Uterine smooth muscle cell (primary cell): ENCODE measurements at places on chromosomes 2 and 18. TPM values are rescaled to one million over a fixed set of nuclear protein-coding genes. Genes with fewer than 3 reads are reported as not detected.

The ABCG8 gene
- not detected in 2 replicates for total RNA-seq

The RSAD2 gene
- 1.00 and 1.5 TPM in 2 replicates for total RNA-seq

The KRTCAP3 gene
- total RNA-seq: not detected in 2 replicates

The ABCG5 gene
- total RNA-seq: not detected in 2 replicates

The RTP5 gene
- total RNA-seq: not detected in 2 replicates

The KCNG3 gene
- total RNA-seq: under 0.01 TPM in 2 replicates

The NLRC4 gene
- not detected in 2 replicates for total RNA-seq

The TPRKB gene
- total RNA-seq: 17.6 and 54.6 TPM in 2 replicates

The DGKD gene
- total RNA-seq: 10.2 and 10.7 TPM in 2 replicates

The RAB17 gene
- total RNA-seq: 0.11 and 0.12 TPM in 2 replicates

The GCG gene
- not detected in 2 replicates for total RNA-seq

The SERPINB4 gene
- total RNA-seq: not detected in 2 replicates

The REG1B gene
- total RNA-seq: not detected in 2 replicates

The SCN3A gene
- total RNA-seq: 0.12 and 0.66 TPM in 2 replicates

The OTOS gene
- total RNA-seq: not detected in 2 replicates

The B3GNT7 gene
- total RNA-seq: 0.11 and 0.12 TPM in 2 replicates

The PXDN gene
- 102 and 189 TPM in 2 replicates for total RNA-seq

The VIT gene
- 0.37 and 1.5 TPM in 2 replicates for total RNA-seq

The CERS6 gene
- total RNA-seq: 14.2 and 19.6 TPM in 2 replicates

The CCL20 gene
- not detected in 2 replicates for total RNA-seq

The FBXO41 gene
- 2.1 and 3.4 TPM in 2 replicates for total RNA-seq

The ZNF519 gene
- 3.7 and 6.4 TPM in 2 replicates for total RNA-seq

The FHOD3 gene
- 16.3 and 19.7 TPM in 2 replicates for total RNA-seq

The NTSR2 gene
- total RNA-seq: not detected in 2 replicates

The PAIP2B gene
- total RNA-seq: 1.1 and 1.6 TPM in 2 replicates

The GPR35 gene
- 0.55 and 0.87 TPM in 2 replicates for total RNA-seq

The CYTIP gene
- total RNA-seq: not detected in 2 replicates

The WDFY1 gene
- 102 and 111 TPM in 2 replicates for total RNA-seq

The ERICH2 gene
- total RNA-seq: 0.33 and 1.6 TPM in 2 replicates

The NMS gene
- not detected in 2 replicates for total RNA-seq

The CDCA7 gene
- 6.7 and 20.3 TPM in 2 replicates for total RNA-seq

The NOSTRIN gene
- total RNA-seq: 0.11 and 0.12 TPM in 2 replicates

The SH3BP4 gene
- 30.5 and 43.1 TPM in 2 replicates for total RNA-seq

The EGR4 gene
- total RNA-seq: not detected in 2 replicates

The TTC21B gene
- total RNA-seq: 31.0 and 36.9 TPM in 2 replicates

The CCBE1 gene
- total RNA-seq: 13.8 and 21.2 TPM in 2 replicates

The ST8SIA3 gene
- total RNA-seq: not detected in 2 replicates

The ARL5A gene
- total RNA-seq: 80.6 and 87.4 TPM in 2 replicates

The SDC1 gene
- 99.2 and 117 TPM in 2 replicates for total RNA-seq

The ITGB6 gene
- under 0.01 TPM in 1 of 2 replicates, not detected in the other for total RNA-seq

The SAP130 gene
- 3.2 and 4.9 TPM in 2 replicates for total RNA-seq

The SP140 gene
- 2.0 and 2.6 TPM in 2 replicates for total RNA-seq

The QPCT gene
- total RNA-seq: 30.5 and 43.6 TPM in 2 replicates

The GPR39 gene
- total RNA-seq: 3.1 and 7.6 TPM in 2 replicates

The CCDC142 gene
- 23.0 and 24.2 TPM in 2 replicates for total RNA-seq
